ENCODE measurements at places on chromosomes 12 and 14.

- no peak for DNase-seq
Measured at GRCh38 chr12:124031058-124031457, 58.0 kb downstream of the ZNF664 start.

DNA sequence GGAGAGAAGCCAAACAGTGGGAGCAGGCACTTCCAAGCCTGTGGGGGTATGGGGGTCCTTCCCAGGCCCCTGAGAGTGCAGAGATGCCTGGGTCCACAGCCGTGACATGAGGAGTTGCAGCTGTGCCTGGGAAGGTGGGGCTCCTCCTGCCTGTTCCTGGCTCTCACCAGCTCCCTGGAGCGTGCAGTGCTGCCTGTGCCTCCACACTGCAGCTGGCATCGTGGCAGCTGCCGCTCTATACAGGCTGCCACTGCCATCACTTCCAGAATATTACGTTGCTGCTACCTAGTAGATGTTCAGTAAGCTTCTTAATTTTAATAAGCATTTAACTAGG is 223.7 kb downstream of the KCNC2 start:
- DNase-seq = no peak

- no peak for DNase-seq
Measured at GRCh38 chr12:93664573-93665138, 12.5 kb upstream of the CRADD start.

GRCh38 chr12:99960311-99960710 is 24.4 kb downstream of the ANKS1B start:
- DNase-seq = no peak

- no peak for DNase-seq
Measured at GRCh38 chr12:29053567-29053966, 95.5 kb upstream of the FAR2 start.

GRCh38 chr12:132593938-132594358 is 16.4 kb downstream of the LRCOL1 start:
- no peak for DNase-seq

DNA sequence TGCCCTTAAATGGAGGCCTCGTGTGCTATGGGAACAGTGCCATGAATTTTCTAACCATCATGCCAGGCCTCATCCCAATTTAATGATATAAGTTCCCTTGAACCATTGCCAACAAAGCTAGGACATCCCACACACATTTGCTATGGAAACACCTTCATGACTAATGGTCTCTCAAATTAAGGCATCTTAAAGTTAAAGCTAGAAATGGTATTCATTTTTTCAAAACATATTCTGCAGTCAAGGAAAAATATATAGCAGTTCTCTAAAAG is 117.3 kb downstream of the BTG1 start:
- no peak for DNase-seq

DNA sequence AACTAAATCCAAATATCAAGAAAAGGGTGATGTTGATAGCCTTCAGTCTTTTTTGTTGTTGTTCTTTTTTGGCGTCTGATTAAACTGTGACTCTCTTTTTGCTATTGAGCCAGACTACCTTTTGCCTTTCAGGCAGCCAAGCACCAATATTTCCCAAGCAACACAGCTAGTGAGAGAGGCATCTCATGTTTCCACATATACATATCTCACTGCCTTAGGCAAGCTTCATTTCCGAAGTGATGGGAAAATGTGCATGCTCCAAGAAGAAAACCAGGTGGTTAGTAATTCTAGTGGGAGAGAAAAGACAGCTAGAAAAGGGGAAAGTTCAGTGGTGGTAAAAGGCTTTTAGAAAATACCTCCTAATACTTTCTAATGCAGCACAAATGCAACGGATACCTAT is 277.7 kb downstream of the TMTC2 start:
- no peak for DNase-seq

GRCh38 chr12:54479421-54479820 is 6.0 kb upstream of the GTSF1 start:
- no peak for DNase-seq

GRCh38 chr14:75469606-75470237 is 41.9 kb downstream of the JDP2 start:
- no peak for DNase-seq

GRCh38 chr14:30849354-30849753 is 25.0 kb upstream of the COCH start:
- DNase-seq = peak; percentile 20

DNA sequence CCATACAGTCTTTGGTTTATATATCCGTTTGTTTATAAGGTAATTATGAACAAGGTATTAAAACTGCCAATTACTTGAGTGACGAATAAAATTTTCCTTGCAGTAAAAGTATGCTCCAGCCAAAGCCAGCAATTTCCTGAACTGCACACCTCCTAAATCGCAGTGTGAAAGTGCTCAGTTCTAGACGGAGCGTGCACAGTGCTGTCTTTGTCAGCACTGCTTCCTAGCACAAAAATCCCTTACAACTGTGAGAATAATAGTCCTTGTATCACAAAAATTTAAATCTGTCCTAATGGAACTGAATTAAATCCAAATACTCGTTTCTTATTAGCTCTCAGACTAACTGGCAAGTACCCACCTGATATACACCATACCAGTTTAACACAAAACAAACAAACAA is 26.3 kb downstream of the LRIG3 start:
- DNase-seq = no peak

DNA sequence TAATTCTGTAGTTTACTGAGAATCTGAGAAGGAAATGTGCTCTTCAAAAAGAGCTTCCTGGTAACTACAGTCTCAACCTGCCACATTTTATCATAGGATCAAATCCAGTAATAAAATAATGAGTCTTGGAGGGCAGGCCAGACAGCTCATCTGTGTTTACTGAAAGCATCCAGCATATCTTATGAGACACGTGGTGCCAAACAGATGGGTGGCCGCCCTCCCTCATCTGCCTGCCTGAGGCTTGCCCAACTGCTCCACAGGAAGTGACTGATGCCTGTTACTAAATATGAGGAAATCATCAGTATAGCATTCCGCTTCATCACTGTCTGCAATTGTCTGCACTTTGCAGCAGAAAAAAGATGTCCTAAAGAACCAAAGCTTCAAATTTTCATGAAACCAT is 13.5 kb downstream of the DHRS7 start:
- peak; percentile 9 for DNase-seq

DNA sequence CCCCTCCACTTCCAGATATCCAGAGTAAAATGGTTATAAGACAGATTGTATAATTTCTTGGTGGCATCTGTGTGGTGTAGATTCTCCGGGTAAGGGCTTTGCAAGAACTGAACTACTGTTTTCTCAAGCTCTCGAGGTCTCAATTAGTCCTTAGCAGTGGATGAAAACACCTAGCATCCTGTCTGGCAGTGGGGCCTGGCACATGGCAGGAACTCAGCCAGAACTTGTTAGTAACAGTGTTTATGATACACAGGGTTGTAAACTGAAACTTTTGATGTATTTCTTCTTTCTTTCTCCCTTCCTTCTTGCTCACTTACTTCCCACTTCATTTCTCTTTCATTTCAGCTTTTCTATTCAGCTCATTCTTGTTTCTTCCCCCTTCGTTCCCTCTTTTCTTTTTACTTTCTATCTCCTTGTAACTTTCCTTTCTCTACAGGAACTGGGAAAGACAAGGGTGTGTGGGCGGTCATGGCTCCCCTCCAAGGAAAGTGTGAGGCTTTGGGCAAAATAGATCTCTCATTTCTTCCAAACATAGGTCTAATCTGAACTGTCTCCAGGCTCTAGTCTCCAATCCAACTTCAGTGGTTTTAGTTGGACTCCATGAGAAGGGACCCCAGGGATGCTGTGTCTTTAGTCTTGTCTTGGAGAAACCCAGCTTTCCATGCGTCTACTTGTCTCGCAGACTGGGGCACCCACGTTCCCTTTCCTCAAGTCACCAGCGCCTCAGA is 159.7 kb downstream of the PAH start:
- DNase-seq = no peak

DNA sequence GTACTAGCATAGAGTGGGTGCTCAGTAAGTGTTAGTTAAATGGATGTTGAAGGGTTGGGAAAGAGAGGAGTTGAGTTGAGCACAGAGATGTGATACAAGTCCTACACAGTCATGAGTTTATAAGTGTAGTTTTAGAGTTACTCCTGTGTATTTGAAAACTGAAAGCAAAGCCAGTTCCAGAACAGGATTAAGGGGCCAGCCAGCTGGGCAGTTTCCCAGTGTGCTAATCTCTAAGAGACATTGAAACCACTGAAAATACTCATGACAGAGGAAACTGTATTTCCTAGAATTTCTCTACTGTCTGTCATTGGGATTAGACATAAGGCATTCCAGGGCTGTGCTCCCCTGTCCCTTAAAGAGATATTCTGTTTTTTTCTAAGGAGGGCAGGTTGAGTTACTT is 101.0 kb downstream of the DERA start:
- DNase-seq = no peak
